ENCODE measurements at places on chromosomes 11 and 22. TPM values are rescaled to one million over a fixed set of nuclear protein-coding genes. Genes with fewer than 3 reads are reported as not detected.

OR51B2 gene
- total RNA-seq: not detected

ADAMTS8 gene
- 0.19 TPM for total RNA-seq

ABTB2 gene
- total RNA-seq: 0.89 TPM

NTM gene
- total RNA-seq: 82.7 TPM

GRCh38 chr11:107830915-107831540 is 27.6 kb downstream of the SLC35F2 start:
- H3K27me3 ChIP-seq: no peaks in the 10 kb centered on the region
- no peaks in the 10 kb centered on the region for H3K4me1 ChIP-seq
- DNase-seq: no peak

DNA sequence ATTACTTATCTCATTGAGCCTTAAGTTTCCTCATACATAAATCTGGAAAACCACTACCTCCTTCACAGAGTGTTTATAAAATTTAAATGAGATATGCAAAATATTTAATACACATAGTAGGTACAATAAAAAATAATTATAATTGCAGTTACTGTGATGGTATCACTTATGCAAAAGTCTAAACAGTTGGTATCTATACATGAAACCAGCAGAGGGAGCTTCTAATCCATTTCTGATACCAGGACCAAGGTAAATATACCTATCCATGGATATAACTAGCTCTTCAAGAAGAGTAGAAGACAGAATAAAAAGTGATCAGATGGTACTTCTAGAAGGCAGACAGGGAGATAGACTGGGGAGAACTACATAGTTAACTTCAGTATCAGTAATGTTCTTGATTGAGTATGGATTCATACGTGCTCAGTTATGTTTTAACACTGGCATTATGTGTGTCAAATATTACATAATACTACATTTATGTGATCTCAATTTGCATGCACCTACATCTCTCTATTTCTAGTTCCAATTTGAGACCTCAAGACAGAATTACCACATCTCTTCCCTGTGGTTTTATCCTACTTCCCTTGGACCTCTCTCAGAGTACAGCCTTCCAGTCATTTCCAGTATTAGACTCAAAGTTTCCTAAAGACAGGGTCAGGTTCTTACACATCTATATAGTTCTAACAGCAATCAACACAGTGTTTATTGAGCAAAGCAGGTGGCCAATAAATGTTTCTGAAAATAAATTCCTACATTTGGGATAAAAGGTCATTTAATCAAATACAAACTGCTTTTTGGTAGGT is 13.7 kb upstream of the TSG101 start:
- peaks cover 14% of the 10 kb centered on the region for H3K36me3 ChIP-seq
- no peak for DNase-seq
- no peak overlapping the region for H3K27ac ChIP-seq
- no peak overlapping the region for H3K4me3 ChIP-seq
- H3K27me3 ChIP-seq: no peaks in the 10 kb centered on the region

DNA sequence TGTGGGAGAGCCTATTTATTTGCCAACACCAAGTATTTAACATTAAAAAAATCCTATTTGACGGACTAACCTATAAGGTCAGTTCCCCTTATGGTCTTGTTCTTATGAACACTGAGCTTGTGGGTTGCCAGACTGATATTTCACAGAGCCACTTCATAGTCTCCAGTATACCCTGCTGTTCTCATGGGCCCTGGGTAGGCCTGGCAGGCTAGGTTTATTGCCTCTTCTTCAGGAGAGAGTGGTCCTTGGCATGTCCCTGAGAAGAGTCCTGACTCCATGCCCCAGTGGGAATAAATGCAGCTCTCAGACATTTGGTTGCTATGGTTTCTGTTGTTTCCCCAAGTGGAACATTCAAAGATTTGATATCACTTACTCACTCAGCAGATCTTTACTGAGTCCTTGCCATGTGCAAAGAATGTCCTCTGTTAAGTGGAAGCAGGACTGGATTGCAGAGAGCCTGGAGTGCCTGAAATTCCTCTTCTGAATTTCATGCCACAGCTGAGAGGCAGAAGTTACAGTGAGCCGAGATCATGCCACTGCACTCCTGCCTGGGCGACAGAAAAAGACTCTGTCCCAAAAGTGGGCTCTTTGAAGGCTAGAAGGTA is 15.7 kb downstream of the SLC5A1 start:
- H3K27ac ChIP-seq: no peak overlapping the region
- no peak for DNase-seq
- no peaks in the 10 kb centered on the region for H3K4me1 ChIP-seq
- no peak overlapping the region for H3K4me3 ChIP-seq
- H3K27me3 ChIP-seq: peaks cover 7% of the 10 kb centered on the region

GRCh38 chr11:7903940-7904339 is 27.1 kb downstream of the OR10A6 start:
- no peak overlapping the region for H3K4me3 ChIP-seq
- H3K27me3 ChIP-seq: no peaks in the 10 kb centered on the region
- no peaks in the 10 kb centered on the region for H3K36me3 ChIP-seq

DNA sequence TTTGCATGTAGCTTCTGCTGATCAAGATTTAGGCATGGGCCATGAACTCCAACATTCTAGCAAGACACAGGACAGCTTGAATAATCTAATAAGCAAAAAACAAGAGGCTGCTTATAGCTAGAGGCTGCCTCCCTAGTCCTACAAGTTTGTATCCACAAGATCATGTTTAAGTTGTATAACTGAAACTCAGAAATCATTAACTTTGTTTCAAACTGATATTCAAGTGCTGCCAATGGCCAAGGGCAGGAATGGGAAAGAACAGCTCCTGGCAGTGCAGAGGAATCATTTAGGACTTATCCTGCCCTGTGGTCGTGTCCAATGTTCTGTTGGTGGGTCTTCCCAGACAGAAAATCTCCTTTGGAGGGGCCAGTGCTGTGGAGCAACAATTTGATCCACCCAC is 209.6 kb upstream of the DDI1 start:
- H3K4me3 ChIP-seq: no peak overlapping the region
- no peaks in the 10 kb centered on the region for H3K4me1 ChIP-seq

Measured in osteocyte (in vitro differentiated cells).